ENCODE measurements at places on chromosomes 5 and 9. TPM values are rescaled to one million over a fixed set of nuclear protein-coding genes. Genes with fewer than 3 reads are reported as not detected.

GRCh38 chr9:112618385-112619009 lies 99.4 kb downstream of the INIP start:
- peaks cover 4% of the 10 kb centered on the region for H3K36me3 ChIP-seq
- H3K27ac ChIP-seq: no peak overlapping the region
- no peaks in the 10 kb centered on the region for H3K4me1 ChIP-seq
- no peak overlapping the region for H3K4me3 ChIP-seq

GRCh38 chr5:117486261-117486660 lies 911.6 kb upstream of the SEMA6A start:
- H3K27ac ChIP-seq: no peak overlapping the region
- DNase-seq: no peak
- no peaks in the 10 kb centered on the region for H3K27me3 ChIP-seq
- H3K4me3 ChIP-seq: no peak overlapping the region
- H3K4me1 ChIP-seq: no peaks in the 10 kb centered on the region

DNA sequence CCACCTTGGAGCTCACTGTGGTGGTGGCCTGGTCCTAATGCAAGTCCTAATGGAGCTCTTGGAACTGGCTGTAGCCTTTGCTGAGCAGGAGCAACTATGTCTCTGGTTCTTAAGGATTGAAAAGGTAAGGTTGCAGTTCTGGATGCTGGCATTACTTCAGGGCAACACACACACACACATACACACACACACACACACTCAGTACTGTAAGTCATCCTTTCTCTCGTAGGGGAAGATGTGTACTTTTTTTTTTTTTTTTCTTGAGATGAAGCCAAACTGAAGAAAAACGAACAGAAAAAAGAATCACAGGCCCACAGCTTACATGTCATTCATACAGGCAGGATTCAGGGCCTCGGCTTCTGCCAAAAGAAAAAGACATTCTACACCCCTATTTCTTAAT lies 81.1 kb upstream of the RPS23 start:
- H3K36me3 ChIP-seq: no peaks in the 10 kb centered on the region
- H3K4me1 ChIP-seq: no peaks in the 10 kb centered on the region
- no peak overlapping the region for H3K27ac ChIP-seq

DNA sequence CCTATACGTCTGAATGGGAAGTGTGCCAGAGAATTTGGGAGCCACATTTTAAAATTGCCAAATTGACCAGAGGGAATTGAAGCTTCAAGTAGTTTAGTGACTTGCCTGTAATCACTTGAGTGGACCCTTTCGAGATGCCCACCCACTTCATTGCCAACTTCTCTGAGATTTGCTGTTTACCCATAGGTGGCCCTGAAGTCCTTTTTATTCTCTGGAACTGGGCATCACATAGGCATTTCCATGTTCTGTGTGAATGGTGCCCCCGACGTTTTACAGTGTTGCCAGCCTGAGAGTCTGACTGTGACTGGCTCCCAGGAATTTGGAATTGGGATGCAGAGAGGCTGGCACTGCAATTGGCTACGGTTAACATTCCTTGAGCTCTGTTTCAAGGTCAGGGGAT lies 158.6 kb downstream of the SEMA6A start:
- no peak for DNase-seq
- no peaks in the 10 kb centered on the region for H3K27me3 ChIP-seq
- H3K27ac ChIP-seq: no peak overlapping the region

DNA sequence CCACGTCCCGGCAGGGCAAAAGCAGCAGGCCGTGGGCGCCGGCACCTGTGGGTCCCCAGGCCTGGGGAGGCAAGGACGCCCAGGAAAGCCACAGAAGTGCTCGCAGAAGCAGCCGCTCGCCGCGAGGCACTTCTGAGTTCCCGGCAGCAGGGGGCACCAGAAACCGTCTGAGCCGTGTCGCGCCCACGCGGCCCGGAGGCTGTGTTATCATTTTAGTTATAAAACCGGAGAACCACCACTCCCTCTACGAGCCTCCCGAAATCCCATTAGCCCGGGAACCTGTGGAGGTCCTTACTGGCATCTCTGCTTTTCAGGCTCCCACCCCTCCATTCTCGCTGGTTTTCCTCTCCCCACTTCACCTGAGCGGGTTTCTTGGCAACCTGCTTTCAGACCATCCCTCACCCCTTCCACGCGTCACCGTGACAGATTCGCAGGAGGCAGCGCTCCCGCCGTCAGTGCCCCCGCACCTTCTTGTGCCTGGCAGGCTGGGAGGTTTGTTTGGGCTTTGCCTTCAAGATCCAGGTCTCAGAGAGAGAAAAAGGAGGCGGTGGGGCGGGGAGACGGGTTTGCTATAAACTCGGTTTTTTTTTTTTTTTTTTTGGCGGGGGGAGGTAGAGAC lies 2.3 kb downstream of the GDNF start:
- H3K27me3 ChIP-seq: peaks cover 79% of the 10 kb centered on the region
- peak; percentile 47 for DNase-seq
- H3K36me3 ChIP-seq: no peaks in the 10 kb centered on the region

GRCh38 chr5:170450061-170450669 lies 53.7 kb upstream of the KCNIP1 start:
- no peak for DNase-seq
- no peaks in the 10 kb centered on the region for H3K4me1 ChIP-seq
- no peak overlapping the region for H3K27ac ChIP-seq
- H3K4me3 ChIP-seq: no peak overlapping the region
- H3K36me3 ChIP-seq: no peaks in the 10 kb centered on the region

GRCh38 chr9:83596899-83597504 lies 25.9 kb upstream of the IDNK start:
- H3K27ac ChIP-seq: no peak overlapping the region
- H3K4me3 ChIP-seq: no peak overlapping the region
- no peaks in the 10 kb centered on the region for H3K27me3 ChIP-seq
- DNase-seq: peak; percentile 45
- H3K36me3 ChIP-seq: no peaks in the 10 kb centered on the region
- no peaks in the 10 kb centered on the region for H3K4me1 ChIP-seq

Gene SLC36A2
- not detected for polyA plus RNA-seq

Gene C5orf58
- polyA plus RNA-seq: not detected

Gene CLTB
- polyA plus RNA-seq: 48.0 TPM

Gene SHROOM1
- 1.1 TPM for polyA plus RNA-seq
